HL-60 (cell line): ENCODE measurements at places on chromosomes 2 and 18.

DNA sequence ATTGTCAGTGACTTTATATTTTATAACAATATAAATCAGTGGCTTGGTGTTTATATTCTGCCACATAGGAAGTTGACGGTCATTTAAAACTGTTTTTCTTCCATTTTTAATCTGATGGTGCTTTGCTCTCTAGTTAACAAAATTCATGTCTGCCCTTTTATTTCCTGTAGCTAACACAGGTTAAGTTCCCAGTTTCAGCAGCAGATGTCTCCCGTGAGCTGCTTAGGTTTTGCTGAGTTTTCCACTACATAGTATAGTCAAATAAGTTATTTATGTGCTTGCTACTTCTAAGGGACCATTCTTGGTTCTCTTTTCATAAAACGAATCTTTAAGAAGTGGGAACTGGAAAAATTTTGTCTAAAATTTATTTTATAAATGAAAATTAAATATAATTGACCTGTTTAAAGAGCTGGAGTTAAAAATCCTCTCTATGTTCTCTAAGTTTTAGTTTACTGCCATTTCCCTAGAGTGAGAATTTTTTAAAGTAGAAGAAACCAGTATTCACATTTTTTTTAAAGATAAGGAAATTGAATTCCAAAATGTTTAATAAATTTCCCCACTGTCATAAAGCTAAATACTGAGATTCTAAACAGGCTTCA, 20.6 kb downstream of the HTR2B start:
- DNase-seq = peak; percentile 12

DNA sequence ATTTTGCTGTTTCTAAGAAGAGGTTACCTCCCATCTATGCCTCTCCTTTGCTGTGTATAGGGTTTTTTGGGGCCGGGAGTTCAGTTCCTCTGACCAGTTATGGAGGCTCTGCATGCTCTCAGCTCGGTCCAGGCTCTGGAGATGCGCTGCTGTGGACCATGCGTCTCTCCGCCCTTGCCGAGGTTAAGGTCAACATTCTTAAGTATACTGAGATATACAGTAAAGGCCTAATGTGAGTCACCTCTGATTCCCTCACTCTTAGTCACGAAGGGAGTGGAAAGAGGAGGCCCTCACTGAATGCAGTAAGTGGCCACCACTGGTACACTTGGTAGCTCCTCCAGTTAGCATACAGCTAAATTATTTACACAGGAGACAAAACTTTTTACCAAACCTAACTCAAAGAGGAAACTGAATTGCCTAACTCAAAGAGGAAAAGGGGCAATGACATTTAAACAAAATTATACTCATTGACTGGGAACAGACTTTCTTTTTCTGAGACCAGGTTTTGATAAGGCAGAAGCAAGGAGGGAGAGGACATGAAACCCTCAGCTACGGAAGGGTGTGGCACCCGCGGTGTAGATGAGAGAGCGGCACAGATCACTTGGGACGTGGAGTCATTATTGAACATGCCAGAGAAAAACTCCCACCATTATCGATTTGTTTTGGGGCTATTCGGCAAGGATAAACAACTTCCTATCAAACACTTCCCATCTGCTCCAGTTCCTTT, 98.7 kb downstream of the COPS8 start:
- DNase-seq = no peak

DNA sequence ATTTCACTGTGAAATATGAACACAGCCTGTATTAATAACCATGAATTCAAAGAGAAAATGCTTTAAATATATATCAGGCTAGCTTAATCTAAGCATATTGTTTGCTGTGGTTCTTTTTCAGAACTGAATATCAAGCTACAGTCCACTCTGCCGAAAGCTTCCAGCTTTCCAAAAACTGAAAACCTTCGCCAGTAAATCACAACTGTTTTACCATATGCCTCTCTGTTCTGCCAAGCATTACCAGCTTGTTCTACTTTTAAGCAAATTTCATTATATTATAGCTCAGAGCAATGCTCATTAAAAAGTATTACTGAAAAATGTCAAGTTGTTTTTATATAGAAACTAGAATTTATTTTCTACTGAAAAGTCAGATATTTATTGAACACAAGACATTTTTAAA, 277.4 kb downstream of the NRXN1 start:
- no peak for DNase-seq

GRCh38 chr18:57802213-57803102, 657 bp downstream of the ATP8B1 start:
- DNase-seq = no peak

GRCh38 chr18:61256291-61256690, 76.9 kb upstream of the CDH20 start:
- DNase-seq = no peak

DNA sequence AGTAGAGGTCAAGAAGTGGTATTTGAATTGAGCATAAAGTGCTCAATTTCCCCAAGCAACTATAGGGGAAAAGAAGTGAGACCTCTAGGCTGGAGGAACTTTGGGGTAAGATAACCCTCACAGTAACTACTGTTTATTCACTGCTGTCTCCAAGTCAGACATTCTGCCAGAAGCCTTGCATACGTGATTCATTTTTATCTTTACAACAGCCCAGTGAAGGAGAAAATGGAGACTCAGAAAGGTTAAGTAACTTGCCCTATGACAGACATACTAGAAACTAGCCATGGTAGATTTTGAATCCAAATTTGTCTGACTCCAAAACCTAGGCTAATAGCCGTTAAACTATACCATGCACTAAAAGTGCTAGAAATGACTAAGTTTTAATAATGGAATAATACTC, 28.4 kb downstream of the DNAJC10 start:
- no peak for DNase-seq

DNA sequence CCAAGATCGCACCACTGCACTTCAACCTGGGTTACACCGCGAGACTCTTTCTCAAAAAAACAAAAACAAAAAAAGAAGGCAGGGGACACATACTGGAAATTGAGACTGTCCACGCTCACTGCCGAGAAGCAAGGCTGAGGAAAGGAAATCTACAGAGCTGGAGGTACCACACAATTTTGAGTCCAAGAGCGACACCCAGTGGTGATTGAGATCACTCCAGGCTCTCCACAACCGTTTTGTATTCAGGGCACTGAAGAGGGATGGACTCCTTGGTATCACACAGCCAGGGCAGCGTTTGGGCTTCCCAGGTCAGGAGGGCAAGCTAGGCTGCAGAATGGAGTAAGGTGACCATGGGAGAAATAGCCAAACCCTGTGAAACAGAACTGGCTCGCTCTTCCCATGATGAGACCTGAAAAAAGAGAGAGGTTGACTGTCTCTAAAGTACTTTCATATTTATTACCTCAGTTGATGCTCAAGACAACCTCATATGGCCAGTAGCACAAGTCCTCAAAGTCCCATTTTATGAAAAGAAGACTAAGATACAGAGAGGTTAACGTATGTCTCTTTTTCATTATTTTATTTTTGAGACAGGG, 74.5 kb upstream of the YPEL5 start:
- peak; percentile 57 for DNase-seq

DNA sequence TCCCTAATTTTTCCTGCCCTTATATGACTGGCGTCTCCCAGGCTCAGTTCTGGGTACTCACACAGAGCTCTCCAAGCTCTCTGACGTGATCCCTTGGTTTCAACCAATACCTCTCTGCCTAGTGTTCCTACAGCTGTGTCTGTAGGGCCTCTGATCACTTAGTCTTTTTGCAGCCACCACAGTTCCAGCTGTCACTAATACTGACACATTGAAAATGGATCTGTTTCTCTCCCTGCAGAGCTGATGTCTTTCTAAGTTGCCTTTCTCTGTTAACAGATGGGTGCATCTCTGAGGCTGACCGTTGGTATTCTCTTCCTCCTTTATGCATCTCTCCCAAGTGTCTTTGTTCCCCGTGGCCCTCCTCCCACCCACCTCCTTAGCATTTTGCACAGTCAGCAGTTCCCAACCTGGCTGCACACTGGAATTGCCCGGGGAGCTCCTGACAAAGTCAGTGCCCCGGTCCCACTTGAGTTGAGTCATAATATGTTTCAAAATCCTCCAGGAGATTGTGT, 62.5 kb downstream of the CERS6 start:
- no peak for DNase-seq
